ENCODE measurements at places on chromosomes 2 and 18.

DNA sequence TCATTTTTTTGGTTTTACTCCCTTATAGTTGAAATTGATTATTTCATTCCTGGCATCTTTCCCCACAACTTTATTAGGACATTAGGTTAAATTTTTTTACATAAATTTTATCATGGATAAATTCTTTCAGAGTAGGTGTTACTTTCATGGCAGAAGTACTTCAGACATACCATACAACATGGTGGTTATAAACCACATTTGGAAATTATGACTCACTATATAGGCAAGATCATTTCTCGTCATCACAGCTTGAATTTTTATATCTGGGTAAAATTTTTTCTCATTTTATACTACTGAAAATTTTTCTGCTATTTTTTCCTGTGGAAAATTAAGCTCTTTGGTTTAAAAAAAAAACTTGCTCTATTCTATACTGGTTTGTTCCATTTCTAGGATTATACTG is 111.9 kb upstream of the COL5A2 start:
- no peak for DNase-seq

GRCh38 chr18:35227254-35227653 is 13.6 kb upstream of the ZNF397 start:
- DNase-seq, result no peak

- DNase-seq, result no peak
Observed at GRCh38 chr2:98607741-98608115, 584 bp downstream of the COA5 start.

GRCh38 chr18:7037470-7037869 is 80.1 kb downstream of the LAMA1 start:
- DNase-seq, result no peak

DNA sequence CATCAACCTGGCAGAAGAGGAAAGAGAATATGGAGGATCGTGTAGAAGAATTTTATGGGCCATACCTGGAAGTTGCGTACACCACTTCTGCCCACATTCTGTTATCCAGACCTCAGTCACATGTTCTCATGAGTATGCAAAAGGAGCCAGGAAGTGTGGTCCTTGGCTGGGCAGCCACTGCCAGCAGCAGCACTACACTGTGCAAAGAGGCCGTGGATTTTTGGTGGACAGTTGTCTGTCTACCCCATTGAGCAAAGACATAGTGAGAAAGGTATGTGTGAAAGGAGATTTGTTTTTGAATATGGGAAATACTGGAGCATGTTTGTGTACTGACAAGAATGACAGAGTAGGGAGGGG is 68.1 kb downstream of the SDC1 start:
- no peak for DNase-seq

DNA sequence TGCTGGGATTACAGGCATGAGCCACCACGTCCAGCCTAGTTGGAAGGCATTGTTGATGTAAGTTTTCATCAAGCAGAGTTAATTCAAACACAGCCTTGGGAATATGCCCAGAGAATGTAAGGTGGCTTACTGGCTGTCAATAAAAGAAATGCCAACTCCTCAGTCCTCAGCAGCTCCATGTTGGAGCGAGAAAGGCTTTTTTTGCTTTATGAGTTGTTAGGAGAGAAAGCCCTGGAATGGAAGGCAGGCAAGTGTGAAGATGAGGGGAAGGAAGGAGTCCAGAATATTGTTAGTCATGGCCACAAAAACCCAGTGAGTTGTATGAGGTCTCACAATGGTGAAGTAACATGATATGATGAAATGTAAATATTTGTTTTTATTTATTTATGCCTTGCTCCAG is 57.1 kb downstream of the MAP4K4 start:
- DNase-seq, result no peak

Data from fibroblast of the conjunctiva (primary cell).